ENCODE measurements at places on chromosomes 1 and 21.

GRCh38 chr1:199585392-199585791 is 442.1 kb upstream of the NR5A2 start:
- no peak for DNase-seq

DNA sequence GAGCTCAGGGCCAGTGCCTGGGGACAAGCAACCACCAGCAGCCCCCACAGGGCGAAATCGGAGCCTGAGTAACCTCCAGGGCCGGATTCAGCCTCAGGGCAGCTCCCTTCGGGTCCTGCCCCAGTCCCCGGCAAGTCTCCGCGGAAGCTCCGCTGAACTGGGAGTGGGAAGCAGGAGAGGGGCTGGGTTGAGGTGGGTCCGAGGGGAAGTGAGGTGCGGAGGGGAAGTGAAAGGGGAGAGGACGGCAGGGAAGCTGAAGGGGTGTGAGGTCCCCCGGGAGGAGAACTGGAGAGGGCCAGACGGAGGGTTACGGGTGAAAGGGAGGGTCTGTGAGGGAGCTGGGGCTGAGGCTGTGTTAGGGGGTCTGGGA is 560 bp downstream of the PADI2 start:
- no peak for DNase-seq

- DNase-seq, result no peak
Observed at GRCh38 chr1:198523182-198523950, 17.1 kb downstream of the ATP6V1G3 start.

GRCh38 chr1:3285106-3285740 is 169.2 kb upstream of the ARHGEF16 start:
- no peak for DNase-seq

DNA sequence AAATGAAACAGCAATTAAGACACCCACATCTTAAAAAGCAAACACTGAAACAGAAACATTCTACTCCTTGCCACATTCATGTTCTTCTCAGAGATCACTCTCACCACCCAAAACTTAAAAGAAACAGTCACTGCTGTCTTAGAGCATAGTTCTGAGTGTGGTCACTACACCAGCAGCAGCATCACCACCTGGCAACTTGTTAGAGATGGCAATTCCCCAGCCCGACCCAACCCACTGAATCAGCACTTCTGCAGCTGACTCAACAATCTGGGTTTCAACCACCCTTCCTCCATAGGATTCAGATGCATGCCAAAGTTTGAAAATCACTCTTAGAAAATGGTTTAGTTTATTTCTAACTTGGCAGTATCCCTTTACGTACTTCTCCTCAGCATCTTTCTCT is 126.1 kb downstream of the CDC42BPA start:
- no peak for DNase-seq

DNA sequence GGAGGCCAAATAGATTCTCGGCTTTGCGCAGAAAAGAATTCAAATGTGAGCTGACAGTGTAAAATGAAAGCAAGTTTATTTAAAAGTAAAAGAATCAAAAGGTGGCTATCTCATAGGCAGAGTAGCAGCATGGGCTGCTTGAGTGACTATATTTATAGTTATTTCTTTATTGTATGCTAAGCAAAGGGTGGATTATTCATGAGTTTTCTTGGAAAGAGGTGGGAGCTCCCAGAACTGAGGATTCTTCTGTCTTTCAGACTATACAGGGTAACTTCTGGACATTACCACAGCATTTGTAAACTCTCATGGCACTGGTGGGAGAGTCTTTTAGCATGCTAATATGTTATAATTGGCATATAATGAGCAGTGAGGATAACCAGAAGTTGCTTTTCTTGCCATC is 659.9 kb downstream of the RWDD3 start:
- no peak for DNase-seq

- DNase-seq, result no peak
Observed at GRCh38 chr1:77360256-77360655, 78.4 kb downstream of the AK5 start.

DNA sequence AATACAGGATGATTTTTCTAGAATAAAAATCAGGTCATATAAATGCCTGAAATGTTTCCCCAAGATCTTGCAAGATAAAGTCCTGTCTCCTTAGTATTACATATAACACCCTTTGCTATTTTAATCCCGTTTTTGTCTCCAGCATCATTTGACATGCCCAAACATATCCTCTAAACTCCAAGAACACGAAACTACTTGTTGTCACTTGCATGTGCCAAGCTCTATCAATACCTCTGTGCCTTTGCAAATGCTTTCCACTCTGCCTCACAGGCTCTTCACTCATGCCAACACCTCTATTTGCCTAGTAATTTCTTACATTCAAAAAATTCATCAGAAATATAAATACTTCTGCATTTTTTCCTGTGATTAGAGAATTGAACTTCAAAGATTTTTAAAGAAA is 37.9 kb downstream of the LRRIQ3 start:
- no peak for DNase-seq

DNA sequence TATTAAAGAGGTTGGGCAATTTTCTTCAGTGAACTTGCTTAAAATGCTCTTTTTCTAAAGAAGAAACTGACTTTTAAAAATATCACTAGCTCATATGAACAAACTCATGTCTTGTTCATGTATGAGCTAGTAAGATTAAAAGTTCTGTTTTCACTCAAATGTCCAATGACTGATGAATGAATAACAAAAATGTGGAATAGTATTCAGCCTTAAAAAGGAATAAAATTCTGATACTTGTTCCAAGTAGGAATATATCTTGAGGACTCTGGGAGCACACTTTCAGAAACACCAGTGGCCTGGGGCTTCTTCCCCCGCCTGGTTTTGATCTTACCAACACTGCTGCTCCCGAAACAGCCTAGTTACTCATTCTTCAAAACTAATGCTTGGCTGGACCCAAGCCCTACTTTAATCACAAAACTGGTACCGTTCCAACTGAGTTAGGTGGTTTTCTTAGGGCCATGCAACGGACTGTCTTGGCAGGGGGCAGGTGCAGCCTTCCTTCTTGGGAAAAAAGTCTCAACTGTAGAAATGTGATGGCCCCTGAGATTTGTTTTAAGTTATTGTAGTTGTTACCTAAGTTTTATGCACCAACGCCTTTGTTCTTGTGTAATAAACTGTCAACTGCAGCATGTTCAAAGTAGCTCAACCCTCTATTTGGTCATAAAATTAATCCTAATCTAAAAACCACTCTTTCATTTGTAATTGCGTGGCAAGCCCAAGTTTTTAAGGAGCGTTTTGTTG is 116.0 kb downstream of the ETS2 start:
- DNase-seq, result no peak

DNA sequence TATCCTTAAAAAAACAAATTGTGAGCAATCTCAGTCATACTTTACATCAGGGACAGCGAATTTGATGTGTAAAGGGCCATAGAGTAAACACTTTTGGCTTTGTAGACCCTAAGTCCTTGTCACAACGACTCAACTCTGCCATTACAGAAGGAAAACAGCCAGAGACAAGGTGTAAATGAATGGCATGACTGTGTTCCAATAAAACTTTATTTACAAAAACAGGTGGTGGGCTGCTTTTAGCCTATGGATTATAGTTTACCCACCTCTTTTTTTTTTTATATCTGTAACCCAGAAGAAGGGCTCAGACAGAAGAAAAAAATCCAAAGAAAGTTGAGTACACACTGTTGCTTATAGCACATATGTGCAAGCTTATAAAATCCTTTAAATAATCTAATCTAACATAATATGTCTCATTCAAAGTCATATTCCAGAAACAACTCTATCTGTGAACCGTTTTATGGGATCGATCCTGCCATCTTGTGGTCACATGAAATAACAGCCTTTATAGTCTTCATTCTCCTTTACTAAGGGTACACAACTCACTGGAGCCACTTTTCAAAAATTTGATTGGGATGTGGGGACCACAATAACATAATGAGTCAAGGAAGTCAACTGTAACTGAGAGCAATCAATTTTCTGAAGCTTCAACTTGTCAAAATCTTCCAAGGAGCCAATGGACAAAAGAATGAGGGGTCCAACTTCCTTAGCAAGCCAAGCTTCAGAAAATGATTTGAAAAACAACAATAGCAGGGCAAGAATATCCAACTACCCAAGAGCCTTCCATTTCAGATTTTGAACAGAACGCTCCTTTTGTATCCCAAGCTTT is 142.2 kb upstream of the KRTAP19-8 start:
- DNase-seq, result no peak

- DNase-seq, result no peak
Observed at GRCh38 chr21:38911484-38912101, 105.9 kb downstream of the ETS2 start.

- DNase-seq, result no peak
Observed at GRCh38 chr1:66452982-66453381, 81.0 kb upstream of the SGIP1 start.

- DNase-seq, result no peak
Observed at GRCh38 chr1:111990026-111990877, 784 bp upstream of the KCND3 start.

- no peak for DNase-seq
Observed at GRCh38 chr1:182677397-182678098, 6.8 kb downstream of the RGS8 start.

GRCh38 chr21:17570786-17571185 is 41.9 kb downstream of the BTG3 start:
- DNase-seq, result no peak

GRCh38 chr21:45380566-45380965 is 24.4 kb upstream of the COL18A1 start:
- no peak for DNase-seq

GRCh38 chr1:11925938-11926292 is 312 bp downstream of the KIAA2013 start:
- DNase-seq, result no peak

DNA sequence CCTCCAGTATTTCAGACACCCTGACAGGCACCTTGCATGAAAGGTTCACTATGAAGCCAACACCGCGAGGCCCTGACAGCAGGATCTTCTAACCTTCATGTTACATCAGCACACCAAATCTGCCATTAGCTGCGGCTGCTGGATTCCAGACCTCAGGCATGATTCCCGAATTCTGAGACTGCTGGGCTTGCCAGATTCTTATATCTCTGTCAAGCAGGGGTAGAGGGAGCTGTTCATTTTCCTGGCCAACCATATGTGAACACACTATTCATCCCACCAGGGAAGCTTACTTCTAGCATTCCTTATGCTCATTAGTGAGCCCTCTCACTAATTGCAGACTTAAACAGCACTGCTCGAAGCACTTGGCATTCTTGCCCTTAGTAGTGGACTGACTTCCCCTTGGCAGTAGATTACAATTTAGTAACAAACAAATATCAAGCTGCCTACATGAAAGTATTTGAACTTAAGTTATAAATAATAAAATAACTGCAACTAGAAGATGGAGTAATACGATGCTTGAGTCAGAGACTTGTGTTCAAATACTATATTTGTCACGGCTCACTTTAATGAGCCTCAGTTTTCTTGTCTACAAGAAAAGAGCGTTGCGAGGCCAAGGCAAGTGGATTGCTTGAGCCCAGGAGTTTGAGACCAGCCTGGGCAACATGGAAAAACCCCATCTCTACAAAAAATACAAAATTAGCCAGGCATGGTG is 43.3 kb downstream of the NID1 start:
- DNase-seq, result no peak

DNA sequence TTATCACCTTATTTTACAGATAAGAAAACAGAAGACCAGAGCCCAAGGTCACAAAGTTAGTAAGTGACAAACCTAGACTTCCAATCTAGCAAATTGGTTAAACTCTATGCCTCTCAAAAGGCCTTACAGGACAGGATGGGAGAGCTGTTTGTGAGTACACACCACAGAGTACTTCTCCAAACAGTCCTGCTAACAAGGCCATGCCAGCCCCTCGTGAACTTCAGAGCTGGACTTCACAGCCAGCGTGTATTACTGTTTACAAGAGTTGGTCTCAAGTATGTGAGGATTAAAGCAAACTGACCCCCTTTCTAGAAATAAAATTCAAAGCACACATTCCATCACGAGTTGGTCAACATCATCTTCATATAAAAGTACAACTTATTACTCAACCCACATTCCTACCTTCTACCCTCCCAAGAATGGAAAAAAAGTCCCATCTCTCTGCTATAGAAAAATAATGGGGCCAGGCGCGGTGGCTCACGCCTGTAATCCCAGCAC is 19.8 kb upstream of the UBR4 start:
- no peak for DNase-seq

- DNase-seq, result no peak
Observed at GRCh38 chr1:35297886-35298285, 29.4 kb downstream of the ZMYM4 start.

GRCh38 chr1:35226546-35226945 is 33.6 kb upstream of the SFPQ start:
- DNase-seq, result no peak

DNA sequence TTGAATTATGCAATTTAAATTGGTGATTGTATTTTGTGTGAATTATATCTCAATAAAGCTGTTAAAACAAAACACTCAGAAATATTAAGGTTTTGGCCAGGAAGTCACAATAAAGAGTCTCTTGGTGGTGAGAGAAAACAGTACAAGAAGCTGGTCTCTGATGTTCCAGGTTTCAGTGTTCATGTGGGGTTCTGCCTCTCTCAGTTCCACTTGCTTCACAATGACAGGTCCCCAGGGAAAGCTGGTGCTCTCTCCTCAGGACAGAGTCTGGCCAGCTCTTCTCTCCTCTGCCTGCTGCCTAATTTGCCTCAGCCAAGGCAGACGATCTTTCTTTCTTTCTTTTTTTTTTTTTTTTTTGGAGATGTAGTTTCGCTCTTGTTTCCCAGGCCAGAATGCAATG is 342.9 kb upstream of the PLXNA2 start:
- DNase-seq, result no peak

GRCh38 chr21:46065914-46066551 is 31.9 kb upstream of the COL6A2 start:
- no peak for DNase-seq

- no peak for DNase-seq
Observed at GRCh38 chr1:27127419-27127818, 27.5 kb downstream of the SLC9A1 start.

DNA sequence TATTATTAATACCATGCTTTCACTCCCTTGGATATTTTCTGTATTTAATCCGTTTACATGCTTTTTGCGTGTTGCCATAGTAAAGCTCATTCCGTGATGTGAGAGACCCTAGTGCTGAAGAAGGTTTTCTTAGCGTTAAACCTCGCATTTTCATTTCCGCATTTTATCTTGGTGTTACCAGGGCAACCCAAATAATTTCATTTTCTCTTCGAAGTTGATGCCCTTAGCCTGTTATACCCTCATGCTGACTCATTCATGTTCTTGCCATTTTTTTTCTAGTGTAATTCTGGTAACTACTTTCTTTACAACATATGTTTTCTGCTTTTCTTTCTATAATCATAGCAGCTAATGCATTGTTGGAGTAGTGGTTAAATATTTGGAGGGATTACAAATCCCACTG is 37.2 kb downstream of the LRRC8C start:
- DNase-seq, result no peak

- DNase-seq, result no peak
Observed at GRCh38 chr1:110083866-110084226, 13.4 kb upstream of the ALX3 start.

Measured in NCI-H1436 treated with DMSO at 0.1 percent for 48 hours (cell line).